Right renal cortex interstitium (tissue), 3 donors: ENCODE measurements at places on chromosomes 11 and 22.

- no peak for DNase-seq
Observed at GRCh38 chr22:45578524-45579147, 76.0 kb downstream of the FBLN1 start.

GRCh38 chr11:29268733-29269132 lies 748.1 kb downstream of the KCNA4 start:
- DNase-seq, result no peak

GRCh38 chr11:2265854-2266585 lies 4.4 kb downstream of the ASCL2 start:
- no peak for DNase-seq

DNA sequence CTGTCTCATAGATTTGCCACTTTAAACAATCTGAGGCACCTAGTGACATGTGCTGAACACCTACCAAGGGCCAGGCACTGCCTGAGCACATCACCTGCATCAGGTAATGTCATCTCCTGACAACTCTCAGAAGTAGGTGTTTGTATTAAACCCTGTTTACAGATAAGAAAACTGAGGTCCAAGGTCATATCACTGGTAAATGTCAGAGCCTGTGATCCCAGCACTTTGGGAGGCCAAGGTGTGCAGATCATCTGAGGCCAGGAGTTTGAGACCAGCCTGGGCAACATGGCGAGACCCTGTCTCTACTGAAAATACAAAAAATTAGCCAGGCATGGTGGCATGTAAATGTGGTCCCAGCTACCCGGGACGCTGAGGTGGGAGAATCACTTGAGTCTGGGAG lies 39.1 kb upstream of the ACCSL start:
- no peak for DNase-seq

DNA sequence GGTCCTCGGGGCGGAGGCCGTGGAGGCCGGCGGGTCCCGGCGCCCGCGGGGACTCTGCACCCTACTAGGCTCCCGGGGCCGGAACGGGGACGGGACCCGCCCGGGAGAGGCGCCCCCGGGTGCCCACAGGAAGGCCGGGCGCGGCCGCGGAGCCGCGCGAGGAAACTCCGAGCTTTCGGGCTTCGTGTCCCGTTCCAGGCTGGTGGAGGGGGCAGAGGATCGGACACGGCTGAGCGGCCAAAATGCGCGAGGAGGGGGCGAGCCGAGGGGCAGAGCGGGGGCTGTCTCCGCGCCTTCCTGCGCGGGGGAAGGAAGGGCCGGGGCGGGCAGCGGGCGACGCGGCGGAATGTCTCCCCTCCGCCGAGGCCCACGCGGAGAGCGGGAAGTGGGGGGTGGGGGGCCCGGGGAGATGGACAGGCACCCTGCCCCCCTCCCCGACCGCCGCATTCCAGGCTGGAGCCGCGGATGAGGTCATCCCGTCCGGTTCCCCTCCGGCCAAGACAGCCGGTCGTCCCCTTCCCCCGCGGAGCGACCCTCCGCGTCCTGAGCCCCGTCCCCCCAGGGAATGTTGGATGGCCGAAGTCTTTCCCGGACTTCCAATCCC lies 430 bp downstream of the CDC42EP1 start:
- no peak for DNase-seq

GRCh38 chr22:28021998-28022660 lies 103.1 kb upstream of the PITPNB start:
- DNase-seq, result no peak

DNA sequence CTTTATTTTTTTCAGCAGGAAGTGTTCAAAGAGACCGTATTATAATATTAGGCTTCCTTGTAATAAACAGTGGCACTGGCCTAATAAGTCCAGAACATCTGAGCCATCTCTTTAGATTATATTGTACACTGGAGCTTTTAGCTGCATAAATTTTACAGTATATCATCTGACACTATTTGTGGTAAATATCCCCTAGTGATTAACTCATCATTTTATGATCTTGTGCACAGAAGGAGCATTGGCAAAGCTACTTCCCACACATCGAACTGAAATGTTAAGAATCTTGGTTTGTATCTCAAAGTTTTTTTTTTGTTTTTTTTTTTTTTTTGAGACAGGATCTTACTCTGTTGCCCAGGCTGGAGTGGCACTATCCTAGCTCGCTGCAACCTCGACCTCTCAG lies 162.7 kb downstream of the HIPK3 start:
- DNase-seq, result no peak
